ENCODE measurements at places on chromosomes 16 and 17. TPM values are rescaled to one million over a fixed set of nuclear protein-coding genes. Genes with fewer than 3 reads are reported as not detected.

Gene FOXC2
- polyA plus RNA-seq: 0.73 TPM

Gene PFAS
- 13.1 TPM for polyA plus RNA-seq

Gene AURKB
- 0.66 TPM for polyA plus RNA-seq

Gene FLII
- 249 TPM for polyA plus RNA-seq

Gene GOSR2
- polyA plus RNA-seq: 34.4 TPM

Gene SRCIN1
- polyA plus RNA-seq: 3.0 TPM

Gene CD300A
- polyA plus RNA-seq: 5.2 TPM

Gene DOC2B
- 13.2 TPM for polyA plus RNA-seq

Gene KRTAP4-1
- polyA plus RNA-seq: not detected

Gene ADAP2
- 6.7 TPM for polyA plus RNA-seq

Gene OSGIN1
- 11.9 TPM for polyA plus RNA-seq

Gene NTN1
- polyA plus RNA-seq: 23.9 TPM
